Left kidney (tissue), 8 donors: ENCODE measurements at places on chromosomes 1 and 21. TPM values are rescaled to one million over a fixed set of nuclear protein-coding genes. Genes with fewer than 3 reads are reported as not detected.

Gene BRINP3
- 7.6 TPM for polyA plus RNA-seq

Gene SLC45A1
- 2.8 TPM for polyA plus RNA-seq

Gene MROH7
- polyA plus RNA-seq = 14.8 TPM

Gene LTN1
- 44.0 TPM for polyA plus RNA-seq

Gene MATN1
- polyA plus RNA-seq = 0.23 TPM

Gene GBP6
- polyA plus RNA-seq = not detected

Gene RPL11
- 2,201 TPM for polyA plus RNA-seq

Gene CENPF
- 153 TPM for polyA plus RNA-seq

Gene C1orf50
- polyA plus RNA-seq = 14.4 TPM

Gene ECE1
- polyA plus RNA-seq = 46.0 TPM

Gene EGLN1
- polyA plus RNA-seq = 39.7 TPM

Gene GUCA2B
- polyA plus RNA-seq = not detected

Gene HES4
- polyA plus RNA-seq = 13.8 TPM

Gene COL9A2
- polyA plus RNA-seq = 21.1 TPM

Gene CFAP45
- 3.8 TPM for polyA plus RNA-seq

Gene DDOST
- 221 TPM for polyA plus RNA-seq

Gene CFHR2
- not detected for polyA plus RNA-seq

Gene DCDC2B
- 1.9 TPM for polyA plus RNA-seq

Gene RAP1GAP
- 20.2 TPM for polyA plus RNA-seq

Gene PRKAA2
- 22.5 TPM for polyA plus RNA-seq

Gene PTGER3
- 43.8 TPM for polyA plus RNA-seq

Gene C4BPB
- polyA plus RNA-seq = 0.50 TPM

Gene AGT
- polyA plus RNA-seq = 42.2 TPM

Gene IGSF21
- 0.12 TPM for polyA plus RNA-seq

Gene MSH4
- polyA plus RNA-seq = 0.60 TPM

Gene TRABD2B
- polyA plus RNA-seq = 21.2 TPM

Gene SPRR1A
- polyA plus RNA-seq = not detected

Gene VWA5B1
- 2.5 TPM for polyA plus RNA-seq

Gene C1orf141
- polyA plus RNA-seq = 0.13 TPM

Gene HSF2BP
- polyA plus RNA-seq = 3.0 TPM

Gene NUAK2
- 9.3 TPM for polyA plus RNA-seq

Gene GBP5
- 0.28 TPM for polyA plus RNA-seq

Gene DFFA
- 44.3 TPM for polyA plus RNA-seq

Gene DCST2
- 2.5 TPM for polyA plus RNA-seq

Gene ERICH3
- 0.78 TPM for polyA plus RNA-seq

Gene KRTAP12-2
- polyA plus RNA-seq = not detected

Gene MFAP2
- polyA plus RNA-seq = 180 TPM

Gene TNFRSF9
- 0.13 TPM for polyA plus RNA-seq

Gene NBPF10
- 4.3 TPM for polyA plus RNA-seq

Gene RABGAP1L
- 28.0 TPM for polyA plus RNA-seq

Gene EPHX1
- 59.0 TPM for polyA plus RNA-seq

Gene TIMM17A
- polyA plus RNA-seq = 73.1 TPM

Gene KPRP
- not detected for polyA plus RNA-seq
